ENCODE measurements at places on chromosomes 11 and 22.

GRCh38 chr11:117563556-117563955, 233.5 kb downstream of the DSCAML1 start:
- DNase-seq = no peak

DNA sequence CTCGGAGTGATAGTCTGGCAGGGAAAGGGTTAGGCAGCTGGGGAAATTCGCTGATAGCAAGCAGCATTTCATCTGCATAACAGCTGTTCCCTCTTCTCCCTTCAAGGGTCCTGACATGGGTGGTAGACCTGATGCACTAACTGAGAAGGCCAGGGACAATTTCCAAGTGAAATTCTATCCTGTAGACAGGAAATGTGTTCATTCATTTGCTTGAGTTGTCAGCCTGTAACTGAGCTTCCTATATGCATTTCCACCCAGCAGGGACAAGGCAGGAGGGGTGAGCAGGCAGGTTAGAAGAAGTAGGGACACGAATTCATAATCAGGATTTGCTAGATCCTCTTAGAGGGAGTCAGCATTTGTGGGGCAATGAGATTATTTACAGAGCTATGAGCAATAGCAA, 154.3 kb upstream of the NCAM1 start:
- no peak for DNase-seq

- DNase-seq = no peak
These were observed 17.2 kb downstream of the LRP4 start for GRCh38 chr11:46901156-46901555.

DNA sequence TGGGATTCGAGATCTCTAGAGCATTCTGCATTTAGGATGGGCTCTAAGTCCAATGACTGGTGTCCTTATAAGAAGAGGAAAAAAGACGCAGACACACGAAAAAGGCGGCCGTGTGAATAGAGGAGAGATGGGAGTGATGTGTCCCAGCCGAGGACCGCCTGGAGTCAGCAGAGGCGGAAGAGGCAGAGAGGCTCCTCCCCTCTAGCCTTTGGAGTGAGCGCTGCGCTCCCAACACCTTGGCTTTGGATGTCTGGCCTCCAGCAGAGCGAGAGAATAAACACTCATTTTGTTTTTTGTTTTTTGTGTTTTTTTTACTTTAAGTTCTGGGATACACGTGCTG, 83.0 kb upstream of the RTL6 start:
- no peak for DNase-seq

DNA sequence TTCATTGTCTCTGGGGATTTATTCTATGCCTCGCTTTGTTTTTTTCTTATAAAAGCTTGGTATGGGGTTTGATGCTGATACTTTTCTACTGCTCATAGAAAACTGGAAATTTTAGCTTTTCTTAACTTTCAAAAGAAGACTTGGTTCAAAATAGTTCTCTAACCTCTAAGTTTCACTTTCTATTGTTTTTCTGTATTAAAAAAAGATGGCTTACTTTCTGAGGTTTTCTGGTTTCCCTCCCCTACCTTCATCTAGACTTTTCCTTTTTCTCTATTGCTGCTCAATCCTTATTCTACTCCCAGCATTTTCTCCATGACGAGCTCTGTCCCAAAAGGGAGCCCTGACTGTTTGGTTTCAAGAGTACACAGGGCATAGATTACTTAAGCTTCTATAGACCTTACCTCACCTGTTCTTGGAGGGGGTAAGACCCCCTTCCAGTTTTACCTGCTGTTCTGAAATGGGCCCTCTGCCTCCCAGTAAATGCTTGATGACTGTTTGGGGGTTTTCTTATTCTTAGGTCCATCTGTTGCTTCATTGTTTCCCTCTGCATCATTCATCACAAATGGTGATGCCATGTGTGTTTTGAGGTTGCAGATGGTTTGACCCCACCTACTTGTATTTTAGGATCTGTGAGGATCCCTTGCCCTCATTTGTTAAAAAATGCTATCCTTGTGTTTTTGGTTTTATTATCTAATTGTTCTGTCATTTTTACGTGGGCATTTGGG, 29.5 kb downstream of the DNHD1 start:
- no peak for DNase-seq

- DNase-seq = no peak
These were observed 406.1 kb downstream of the DYNC2H1 start for GRCh38 chr11:103515283-103515682.

DNA sequence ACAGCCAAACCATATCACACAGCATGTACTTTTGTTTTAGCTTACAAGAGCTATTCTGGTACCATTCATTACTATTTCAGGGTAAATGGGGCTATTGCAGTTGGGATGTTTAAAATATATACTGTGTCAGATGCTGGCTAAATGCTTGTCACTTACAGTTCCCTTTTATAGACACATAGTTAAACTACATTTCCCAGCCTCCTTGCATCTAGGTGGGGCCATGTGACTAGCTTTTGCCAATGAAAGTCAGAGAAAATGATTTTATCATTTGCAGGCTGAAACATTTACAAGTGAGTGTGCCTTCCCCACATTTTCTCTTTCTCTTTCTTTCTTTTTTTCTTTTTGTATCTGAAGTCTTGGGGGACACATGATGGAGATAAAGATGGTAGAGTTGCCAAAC, 7.8 kb upstream of the IFTAP start:
- DNase-seq = no peak

DNA sequence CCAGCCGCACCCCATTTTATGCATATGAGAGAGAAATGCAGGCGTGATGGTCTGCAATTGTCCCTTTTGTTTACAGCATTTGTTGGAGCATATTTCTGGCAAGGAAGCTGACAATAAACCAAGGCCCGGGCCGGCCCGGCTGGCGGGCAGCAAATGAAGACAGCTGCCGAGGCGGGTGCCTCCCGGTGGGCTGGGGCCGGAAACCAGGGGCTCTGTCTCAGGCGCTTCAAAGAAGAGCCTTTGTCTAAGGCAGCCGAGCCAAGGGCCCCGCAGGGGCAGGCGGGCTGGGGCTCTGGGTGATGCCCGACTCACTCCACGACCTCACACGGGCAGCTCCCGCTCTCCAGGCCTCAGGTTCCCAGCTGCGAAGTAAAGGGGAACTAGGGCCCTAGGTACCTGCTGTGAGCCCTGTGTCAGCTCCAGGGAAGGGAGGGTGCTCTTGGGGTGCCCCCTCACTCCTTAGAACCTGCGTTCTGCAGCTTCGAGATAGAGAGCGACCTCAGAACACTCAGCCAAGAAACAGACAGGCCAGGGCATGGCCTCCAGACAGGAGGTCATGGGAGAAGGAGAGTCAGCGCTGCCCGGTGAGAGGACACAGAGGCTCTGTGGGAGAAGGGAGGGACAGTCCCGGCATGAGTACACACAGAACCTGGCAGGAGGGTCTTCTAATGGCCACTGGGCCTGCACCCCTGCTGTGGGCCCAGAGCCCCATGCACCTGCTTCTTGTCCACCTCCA, 2.4 kb downstream of the LINC01488 start:
- no peak for DNase-seq

DNA sequence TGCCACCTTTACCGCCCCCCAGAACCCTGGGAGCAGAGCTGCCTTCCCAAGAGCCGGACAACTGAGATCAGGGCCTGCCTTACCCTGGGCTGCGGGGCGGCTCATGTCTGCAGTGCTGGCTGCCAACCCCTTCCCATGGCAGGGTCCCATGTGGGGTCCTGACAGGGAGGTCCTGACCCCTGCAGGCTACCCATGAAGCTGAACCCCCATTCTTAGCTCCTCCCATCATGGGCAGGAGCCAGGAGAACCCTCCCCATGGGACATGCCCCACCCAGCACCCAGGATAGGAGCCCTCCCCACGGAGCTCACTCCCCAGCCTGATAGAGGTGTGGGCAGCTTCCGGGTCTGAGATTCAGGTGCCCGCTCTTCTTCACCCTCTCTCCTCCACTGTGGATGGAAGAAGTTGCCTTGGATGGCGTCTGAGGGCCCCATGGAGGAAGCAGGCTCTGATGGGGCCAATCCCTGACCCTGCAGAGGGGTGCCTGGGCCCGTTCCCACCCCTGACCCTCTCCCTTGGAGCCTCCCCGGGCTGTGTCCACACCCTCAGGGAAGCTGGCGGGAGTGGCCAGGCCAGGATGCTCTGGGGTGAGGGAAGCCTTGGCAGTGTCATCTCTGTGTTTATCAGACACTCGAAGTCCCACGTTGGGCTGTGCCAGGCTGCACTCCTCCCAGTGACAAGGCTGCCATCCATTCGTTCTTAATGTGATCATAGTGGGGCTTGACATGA, 1508.2 kb downstream of the BRD1 start:
- DNase-seq = no peak

- no peak for DNase-seq
These were observed 51.4 kb downstream of the SLC22A12 start for GRCh38 chr11:64642418-64642735.

GRCh38 chr11:123328281-123328867, 101.7 kb upstream of the GRAMD1B start:
- DNase-seq = no peak

DNA sequence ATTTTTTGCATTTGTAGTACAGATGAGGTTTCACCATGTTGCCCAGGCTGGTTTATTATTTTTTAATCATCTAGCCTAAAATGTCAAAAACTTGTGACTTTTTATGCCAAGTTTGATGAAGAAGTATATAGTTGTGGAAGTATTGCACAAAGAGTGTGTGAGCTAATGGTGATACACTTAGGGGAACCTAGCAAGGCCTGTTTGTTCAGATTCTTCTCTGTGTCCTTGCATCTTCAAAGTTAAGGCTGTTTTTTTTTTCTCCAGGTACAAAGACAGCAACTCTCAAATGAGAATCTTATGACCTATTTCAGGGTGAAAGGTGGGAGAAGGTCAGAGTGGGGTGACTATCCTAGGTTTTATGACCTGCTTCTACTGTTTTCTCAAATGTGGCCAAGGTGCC, 7.3 kb downstream of the SLCO2B1 start:
- no peak for DNase-seq

GRCh38 chr11:28228196-28228895, 120.2 kb downstream of the METTL15 start:
- DNase-seq = no peak

- DNase-seq = no peak
These were observed 7.3 kb upstream of the OR51A2 start for GRCh38 chr11:4962816-4963215.

GRCh38 chr11:35586222-35586621, 32.0 kb upstream of the FJX1 start:
- no peak for DNase-seq

DNA sequence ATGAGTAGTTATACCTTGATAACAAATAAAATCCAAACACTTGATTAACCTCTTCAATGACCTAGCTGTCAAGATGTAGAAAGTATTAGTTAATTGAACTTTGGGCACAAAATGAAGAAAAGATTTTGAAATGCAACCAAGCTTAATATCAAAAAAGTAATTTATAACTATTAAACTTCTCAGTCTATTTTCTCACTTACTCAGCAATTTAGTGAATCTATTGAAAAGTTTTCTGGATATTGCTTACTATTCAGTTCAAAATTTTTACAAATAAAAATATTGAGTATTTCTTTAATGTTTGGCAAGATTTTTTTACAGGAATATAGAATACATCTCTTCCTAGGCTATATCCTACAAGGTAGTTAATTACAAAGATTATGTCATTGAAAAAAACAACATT, 192.5 kb downstream of the GRIA4 start:
- no peak for DNase-seq

DNA sequence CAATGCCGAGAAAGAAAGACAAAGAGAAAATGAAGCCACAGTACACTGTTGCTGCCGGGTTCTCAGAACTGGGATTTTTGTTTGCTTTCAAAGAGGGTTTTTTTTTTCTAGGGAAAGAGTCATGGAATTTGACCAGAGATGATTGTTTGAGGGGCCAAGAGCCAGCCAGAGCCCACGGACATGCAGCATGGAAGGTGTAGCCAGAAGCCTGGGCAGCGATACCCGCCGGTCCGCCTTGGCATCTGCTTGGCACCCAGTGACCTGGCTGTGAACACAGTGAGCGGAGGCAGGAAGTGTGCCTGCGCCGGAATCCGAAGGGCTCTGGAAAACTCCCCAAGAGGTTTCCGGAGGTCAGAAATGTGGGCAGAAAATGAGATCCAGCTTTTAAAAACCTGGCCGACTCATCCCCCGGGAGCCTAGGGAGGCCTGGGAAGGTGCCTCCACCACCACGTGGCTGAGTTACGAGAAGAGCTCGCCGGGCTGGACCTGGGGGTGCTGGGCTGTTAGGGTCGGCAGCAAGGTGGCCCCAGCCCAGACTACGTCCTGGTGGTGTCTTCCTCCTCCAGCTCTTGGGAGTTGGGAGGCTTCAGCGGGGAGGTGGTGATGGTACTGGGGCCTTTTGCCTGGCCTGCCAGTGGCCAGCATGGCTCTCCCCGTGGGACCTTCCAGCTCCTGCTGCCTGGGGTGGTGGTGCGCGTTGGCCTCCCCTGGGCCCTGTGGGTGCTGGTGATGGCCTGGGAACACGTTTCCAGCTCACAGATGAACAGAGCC, 61.6 kb upstream of the PPARA start:
- DNase-seq = no peak

GRCh38 chr11:27707676-27708075, 7.4 kb upstream of the BDNF start:
- no peak for DNase-seq

DNA sequence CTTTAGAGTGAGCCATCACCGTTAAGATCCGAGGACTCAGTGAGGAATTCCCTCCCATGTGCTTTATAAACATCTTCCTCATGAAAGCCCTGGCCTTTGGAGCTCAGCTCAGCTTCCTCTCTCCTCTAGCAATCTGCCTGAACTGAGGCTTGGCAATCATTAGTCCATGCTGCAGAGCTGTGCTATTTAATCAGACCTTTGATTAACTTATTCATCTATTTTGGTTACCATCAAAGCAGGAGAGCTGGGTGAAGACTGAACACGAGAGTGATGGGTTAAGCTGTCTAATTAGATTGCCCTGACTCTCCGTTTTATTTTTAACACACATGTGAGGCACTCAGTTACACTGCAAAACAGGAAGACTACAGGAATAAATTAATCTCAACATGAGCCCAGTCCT, 351.3 kb downstream of the LARGE1 start:
- DNase-seq = no peak

GRCh38 chr11:69598147-69598546, 42.8 kb upstream of the CCND1 start:
- no peak for DNase-seq

GRCh38 chr22:45335021-45335818, 25.5 kb downstream of the FAM118A start:
- no peak for DNase-seq

DNA sequence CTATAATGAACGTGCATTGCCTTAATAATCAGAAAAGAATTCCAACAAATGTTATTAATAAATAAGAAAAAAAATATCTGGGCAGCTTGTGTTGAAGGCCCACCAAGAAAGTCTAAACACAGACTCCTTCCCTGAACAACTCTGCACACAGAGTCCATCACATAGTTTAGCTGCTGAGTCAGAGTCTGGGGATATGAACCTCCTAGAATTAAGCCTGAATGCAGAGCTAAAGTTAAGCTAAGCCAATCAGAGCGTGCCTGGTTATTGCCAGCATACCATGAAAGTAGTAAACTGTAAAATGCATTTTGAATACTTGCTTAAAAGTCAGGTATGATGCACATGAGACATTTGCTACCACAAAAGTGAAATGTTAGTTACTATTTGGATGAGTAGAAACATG, 25.6 kb upstream of the TENM4 start:
- DNase-seq = no peak

All from NCI-H187 treated with DMSO at 0.1 percent for 48 hours (cell line).